ENCODE measurements at places on chromosomes 6 and 20.

- peak; percentile 32 for DNase-seq
These were observed 299.7 kb downstream of the BTBD3 start for GRCh38 chr20:12217382-12217781.

GRCh38 chr6:3849681-3850450, 693 bp downstream of the FAM50B start:
- peak; percentile 14 for DNase-seq

DNA sequence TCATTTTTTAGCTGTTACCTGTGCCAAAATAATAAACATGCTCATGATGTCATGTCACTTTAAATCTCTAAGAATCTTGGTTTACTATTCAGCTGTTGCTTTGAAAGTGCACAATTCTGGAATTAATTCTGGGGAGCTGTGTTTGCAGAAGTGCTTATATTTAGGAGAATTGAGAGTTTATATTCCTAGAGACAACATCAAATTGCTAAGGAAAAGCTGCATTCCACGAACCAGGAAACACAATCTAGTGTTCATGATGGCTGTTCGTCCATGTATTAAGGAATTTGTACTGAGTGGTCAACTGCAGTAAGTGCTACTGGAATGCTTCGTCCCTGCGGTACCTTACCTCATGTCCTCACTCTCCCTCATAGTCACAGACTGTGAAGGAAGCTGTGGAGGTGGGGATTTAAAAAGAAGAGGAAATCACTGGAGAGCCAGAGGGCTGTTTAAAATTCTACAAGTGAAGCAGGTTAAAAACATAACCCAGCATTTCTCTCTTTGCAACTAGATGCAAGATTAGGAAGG, 161.0 kb downstream of the TRMT11 start:
- no peak for DNase-seq

DNA sequence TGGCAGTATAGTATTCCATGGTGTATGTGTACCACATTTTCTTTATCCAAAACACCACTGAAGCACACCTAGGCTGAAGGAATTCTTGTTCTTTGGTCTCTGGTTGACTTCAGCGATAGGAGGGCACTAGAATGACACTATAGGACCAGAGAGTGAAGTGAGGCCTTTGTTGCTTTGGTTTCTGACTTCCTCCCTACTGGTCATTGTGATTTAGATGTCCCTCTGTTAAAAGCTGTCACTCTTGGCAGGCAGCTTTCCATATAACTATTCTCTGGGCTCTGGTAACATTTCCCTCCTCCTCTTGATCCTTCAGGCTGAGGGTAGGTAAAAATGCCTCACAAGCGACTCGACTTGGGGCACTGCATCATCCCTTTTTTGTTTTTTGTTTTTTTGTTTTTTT, 236.3 kb downstream of the MAFB start:
- no peak for DNase-seq

GRCh38 chr6:11595903-11596302, 58.4 kb downstream of the TMEM170B start:
- no peak for DNase-seq

GRCh38 chr6:106553440-106553839, 75.9 kb downstream of the RTN4IP1 start:
- DNase-seq: peak; percentile 69

DNA sequence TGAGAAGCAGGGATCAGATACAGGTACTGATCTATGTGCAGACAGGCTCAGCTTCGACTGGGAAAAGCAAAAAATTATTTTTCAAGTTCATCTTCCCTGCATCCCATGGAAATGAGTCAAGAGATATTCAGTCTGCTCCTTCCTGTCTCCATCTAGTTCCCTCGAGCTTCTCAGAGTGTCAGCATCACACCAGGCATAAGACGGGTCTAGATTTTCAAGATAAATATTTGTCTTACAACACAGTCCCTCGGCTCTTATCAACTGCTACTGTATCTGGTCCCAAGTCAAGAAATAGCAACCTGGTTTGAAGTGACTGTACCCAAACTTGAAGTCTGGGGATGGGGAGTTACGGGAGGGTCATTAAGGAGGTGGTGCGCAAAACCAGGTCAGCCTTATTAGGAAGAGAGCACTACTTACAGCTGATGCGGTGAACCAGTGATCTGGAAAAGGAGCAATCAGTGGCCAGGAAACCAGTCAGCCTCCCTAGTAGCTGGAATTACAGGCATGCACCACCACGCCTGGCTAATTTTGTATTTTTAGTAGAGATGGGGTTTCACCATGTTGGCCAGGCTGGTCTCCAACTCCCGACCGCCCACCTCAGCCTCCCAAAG, 29.7 kb downstream of the ZMYND8 start:
- no peak for DNase-seq

- no peak for DNase-seq
These were observed 21.4 kb downstream of the KCNQ5 start for GRCh38 chr6:72643214-72643613.

- no peak for DNase-seq
These were observed 99.1 kb upstream of the PRDM1 start for GRCh38 chr6:105986998-105987397.

- no peak for DNase-seq
These were observed 214.6 kb upstream of the ECI2 start for GRCh38 chr6:4349931-4350330.

- no peak for DNase-seq
These were observed 5.0 kb upstream of the PDRG1 start for GRCh38 chr20:31956556-31957526.

- no peak for DNase-seq
These were observed 25.2 kb upstream of the RNF24 start for GRCh38 chr20:4040283-4041179.

- no peak for DNase-seq
These were observed 177.2 kb downstream of the MCHR2 start for GRCh38 chr6:99816795-99817194.

DNA sequence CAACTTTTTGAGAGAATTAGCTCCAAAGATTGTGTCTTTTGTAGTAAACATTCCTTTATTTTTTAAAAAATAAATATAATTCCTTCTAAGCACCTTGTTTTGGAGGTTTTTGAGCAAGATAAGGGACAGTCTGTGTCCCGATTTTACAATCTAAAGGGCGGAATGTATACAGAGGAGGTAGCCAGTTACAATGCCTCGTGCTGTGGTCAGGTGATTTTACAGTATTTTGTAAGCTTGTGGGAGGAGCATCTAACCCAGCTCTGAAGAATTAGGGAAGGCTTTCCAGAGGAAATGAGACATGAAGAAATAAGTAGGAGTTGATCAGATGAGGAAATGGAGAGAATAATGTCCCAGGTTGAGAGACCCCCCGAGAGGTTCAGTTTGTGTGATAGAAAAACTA, 1.3 kb downstream of the HINT3 start:
- peak; percentile 84 for DNase-seq

DNA sequence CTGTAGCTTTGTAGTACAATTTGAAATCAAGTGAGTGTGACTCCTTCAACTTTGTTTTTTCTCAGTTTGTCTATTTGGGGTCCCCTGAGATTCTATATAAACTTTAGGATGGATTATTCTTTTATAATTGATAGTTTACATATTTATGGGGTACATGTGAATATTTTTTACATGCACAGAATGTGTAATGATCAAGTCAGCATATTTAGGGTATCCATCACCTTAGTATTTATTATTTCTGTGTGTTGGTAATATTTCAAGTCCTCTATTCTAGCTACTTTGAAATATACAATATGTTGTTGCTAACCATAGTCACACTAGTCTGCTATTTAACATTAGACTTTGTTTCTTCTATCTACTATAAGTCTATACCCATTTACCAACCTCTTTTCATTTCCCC, 50.3 kb downstream of the PLCG1 start:
- DNase-seq: no peak

- DNase-seq: no peak
These were observed 58.4 kb downstream of the PPP1R14C start for GRCh38 chr6:150201285-150201684.

DNA sequence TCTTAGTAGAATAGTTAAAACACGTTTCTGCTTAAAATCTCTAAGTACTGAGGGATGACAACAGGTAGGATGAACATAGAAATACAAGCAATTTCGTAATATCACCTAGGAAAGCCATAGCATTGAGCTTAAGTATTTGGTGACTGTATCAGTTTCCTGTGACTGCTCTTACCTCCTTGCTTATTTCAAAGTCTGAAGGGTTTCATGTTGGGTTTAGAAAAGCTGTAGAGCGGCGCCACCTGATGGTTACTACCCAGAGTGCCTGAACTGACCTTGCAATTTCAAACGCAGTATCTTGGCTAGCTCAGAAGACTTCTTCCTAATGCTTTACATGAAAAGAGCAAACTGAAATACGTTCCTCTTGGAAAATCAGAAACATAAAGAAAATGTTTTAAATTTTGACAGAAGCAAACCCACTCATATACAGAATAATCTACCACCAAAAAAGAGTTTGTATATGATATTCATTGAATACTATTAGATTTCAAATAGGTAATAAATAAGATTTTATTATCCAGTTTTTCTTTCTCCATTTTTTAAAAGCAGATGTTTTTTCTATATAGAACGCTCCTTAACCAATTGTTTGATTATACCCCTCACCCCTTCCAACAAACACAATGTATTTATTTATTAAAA, 82.3 kb upstream of the RIPOR2 start:
- DNase-seq: peak; percentile 92

GRCh38 chr6:97813889-97814567, 531.0 kb upstream of the MMS22L start:
- no peak for DNase-seq
